Stimulated activated CD8-positive, alpha-beta memory T cell treated with anti-CD3 and anti-CD28 coated beads, Interleukin-7, amount 100 ng/mL, for 48 hours (primary cell): ENCODE measurements at places on chromosomes 11 and 22.

- DNase-seq, result no peak
Measured at GRCh38 chr22:20055654-20056053, 24.4 kb upstream of the DGCR8 start.

DNA sequence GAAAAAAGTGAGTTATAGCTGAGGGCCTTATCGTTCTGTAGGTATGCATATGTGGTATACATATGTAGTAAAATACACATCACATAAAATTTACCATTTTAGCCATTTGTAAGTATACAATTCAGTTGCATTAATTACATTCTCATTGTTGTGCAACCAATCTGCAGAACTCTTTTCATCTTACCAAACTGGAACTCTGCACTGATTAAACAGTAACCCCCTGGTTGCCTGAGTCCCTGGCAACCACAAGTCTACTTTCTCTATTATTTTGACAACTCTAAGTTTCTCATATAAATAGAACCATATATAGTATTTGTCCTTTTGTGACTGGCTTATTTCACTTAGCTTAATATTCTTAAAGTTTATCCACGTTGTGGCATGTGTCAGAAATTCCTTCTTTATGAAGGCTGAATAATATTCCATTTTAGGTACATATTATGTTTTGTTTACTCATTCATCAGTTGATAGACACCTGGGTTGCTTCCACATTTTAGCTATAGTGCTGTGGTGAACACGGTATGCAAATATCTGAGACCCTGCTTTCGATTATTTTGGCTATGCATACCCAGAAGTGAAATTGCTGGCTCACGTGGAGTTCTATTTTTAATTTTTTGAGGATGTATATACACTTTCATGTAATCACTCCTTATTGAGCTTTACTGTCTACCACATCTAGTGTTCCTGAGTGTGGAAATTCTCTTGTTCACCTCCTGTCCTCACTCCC is 1.6 kb upstream of the DDX10 start:
- DNase-seq, result no peak

- no peak for DNase-seq
Measured at GRCh38 chr11:84261707-84262106, 975.5 kb upstream of the CCDC90B start.

- no peak for DNase-seq
Measured at GRCh38 chr22:27982106-27982505, 63.0 kb upstream of the PITPNB start.

- DNase-seq, result no peak
Measured at GRCh38 chr11:125425601-125426000, 70.5 kb downstream of the FEZ1 start.

DNA sequence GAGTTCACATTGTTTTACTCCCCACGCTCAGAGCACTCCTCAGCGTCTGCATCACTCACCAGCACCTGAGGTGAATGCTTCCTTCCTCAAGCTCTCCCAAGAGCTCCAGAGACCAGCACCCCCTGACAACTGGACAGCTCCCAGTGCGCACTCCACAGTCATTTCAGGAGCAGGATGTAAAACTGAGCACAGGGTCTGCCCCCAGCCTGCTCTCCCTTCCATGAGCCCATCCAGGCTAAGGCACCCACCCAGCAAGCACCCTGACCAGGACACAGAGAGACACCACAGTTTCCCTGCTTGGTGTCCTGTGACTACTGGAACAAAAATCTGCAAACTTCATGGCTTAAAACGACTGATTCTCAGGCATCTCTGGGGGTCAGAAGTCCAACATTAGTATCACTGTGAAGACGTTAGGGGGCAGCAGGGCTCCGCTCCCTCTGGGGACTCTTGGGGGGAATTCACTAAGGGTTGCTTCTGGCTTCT is 3.3 kb downstream of the SCGB1D2 start:
- no peak for DNase-seq

DNA sequence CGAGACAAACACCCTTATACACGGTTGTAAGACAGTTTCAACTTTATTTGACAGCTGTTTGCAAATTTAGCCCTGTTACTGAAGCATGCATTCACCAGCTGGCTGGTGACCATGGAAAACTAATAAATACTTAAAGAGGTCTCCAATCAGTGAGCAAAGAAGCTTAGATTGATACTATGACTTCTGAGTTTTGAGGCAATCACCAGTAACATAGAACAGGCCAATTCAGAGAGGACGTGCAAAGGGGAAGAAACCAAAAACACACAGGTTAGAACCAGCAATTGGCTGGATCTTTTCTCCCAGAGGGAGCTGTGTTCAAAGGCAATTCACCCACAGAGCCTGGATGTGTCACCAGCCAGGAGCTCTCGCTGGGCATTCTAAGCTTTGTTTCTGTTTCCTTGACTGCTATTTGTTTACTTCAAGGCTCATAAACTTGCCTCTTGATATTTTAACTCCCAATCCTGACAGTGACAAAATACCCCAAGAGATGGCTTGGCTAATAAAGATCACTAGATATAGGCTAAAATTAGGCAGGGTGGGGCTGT is 113.6 kb upstream of the MTMR2 start:
- DNase-seq, result no peak

DNA sequence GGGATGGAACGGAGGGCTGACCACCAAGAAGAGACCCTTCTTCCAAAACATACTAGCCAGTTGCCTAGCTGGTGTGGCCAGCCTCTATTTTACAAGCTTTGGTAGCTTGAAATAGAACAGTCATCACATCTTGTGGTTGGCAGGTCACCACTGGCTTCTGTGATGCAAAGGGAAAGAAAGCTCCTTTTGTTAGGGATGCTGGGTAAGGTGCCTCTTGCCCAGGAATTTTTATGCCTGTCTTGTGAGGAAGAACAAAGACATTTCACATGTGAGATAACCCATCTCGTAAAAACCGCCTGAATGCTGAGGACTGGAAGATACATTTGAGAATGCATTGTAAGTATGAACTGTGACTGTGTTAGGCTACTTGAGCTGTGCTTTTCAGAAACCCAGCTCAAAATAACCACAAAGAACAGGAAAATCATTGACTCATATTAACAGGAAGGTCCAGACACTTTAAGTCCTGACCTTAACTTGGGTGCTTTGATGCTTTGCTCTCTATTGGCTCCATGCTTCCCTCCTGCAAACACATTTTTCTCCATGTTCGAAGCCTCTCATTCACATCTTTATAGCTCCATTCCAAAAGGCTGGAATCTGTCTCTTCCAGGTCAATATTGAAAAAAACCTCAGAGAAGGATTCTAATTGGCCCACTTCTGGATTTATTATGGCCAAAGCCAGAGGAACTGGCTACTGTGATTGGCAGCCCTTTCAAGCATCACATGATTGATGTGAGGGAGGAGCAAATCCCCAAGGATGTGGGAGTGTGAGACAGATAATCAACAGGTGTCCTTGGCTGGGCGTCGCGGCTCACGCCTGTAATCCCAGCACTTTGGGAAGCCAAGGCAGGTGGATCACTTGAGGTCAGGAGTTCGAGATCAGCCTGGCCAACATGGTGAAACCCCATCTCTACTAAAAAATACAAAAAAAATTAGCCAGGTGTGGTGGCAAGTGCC is 53.9 kb downstream of the MICAL2 start:
- DNase-seq, result no peak

DNA sequence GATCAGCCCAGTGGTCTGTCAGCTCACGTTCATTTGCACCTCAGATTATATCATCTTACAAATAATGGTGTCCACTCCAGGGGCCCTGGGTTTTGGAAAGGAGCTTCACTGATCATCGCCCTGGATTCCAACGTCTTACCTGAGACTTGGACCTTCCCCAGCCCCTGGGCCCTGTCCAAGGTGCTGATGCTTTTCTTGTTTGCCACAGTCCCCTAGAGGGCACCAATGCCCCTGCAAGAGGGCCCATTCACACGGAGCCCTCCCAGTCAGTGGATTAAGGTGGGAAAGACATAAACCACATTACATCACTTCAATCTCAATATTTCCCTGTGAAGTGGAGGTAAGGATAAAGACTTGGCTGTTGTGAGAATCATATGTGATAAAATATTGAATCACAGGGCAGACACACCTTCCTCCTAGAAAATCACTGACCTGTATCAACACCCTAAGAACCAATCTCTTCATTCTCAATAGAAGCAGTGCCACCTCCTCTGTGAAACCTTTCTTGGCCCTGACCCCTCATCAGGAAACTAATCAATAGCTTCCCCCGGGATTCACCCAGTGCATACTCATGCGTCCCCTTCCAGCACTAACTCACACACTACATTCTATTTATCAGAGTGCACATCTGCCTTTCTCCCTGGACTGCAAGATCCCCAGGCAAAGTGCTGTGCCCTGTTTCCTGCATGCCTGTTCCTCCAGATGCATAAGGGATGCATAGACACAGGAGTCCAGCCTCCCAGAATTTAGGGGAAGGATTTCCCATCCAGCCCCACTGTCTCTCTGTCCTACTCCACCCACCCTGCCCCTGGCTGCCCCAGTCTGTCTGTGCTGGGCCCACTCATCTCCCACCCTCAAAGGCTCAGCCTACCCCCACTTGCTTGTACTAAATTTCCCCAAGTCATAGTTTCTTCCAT is 167.0 kb downstream of the BUD13 start:
- DNase-seq, result peak; percentile 10

DNA sequence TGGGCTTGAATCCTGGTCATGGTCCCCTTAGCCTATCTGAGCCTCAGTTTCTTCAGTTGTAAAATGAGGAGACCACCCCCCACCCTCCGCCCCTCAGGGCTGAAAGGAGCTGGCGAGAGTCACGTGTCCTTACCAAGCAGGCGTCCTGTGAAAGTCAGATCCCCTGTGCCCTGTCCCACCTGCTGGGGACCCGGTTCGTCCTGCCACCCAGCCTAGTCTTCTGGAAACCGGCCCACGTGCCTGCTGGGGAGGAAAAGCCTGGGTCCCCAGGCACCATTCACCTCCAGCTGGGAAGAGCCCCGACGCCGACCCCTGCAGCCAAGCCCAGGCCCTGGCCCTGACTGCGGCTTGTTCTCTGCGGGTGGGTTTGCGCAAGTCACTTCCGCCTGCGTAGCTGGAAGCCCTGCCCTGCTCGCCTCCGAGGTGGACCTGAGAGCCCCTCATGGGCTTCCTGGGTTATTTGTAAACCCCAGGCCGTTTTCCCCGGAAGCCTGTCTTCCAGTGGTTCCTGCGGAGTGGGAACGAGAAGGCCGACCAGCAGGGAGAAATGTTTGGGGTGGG is 679 bp upstream of the SSH3 start:
- DNase-seq, result no peak

DNA sequence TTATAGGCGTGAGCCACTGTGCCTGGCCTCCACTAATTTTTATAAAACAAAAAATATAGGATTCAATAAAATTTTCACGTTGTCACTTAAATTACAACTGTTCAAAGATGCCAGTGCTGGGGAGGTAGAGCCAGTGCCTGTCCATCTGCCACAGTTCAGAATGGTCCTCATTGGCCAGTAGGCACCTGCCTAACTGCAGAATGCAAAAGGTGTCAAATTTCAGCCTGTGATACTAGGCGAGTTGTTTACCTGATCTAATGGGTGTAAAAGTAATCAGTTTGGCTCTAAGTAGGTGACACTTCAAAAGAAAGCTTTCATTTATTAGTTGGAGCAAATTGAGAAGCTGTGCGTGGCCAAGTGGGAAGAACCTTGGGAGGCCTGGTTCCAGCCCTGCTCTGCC is 2.4 kb downstream of the SMARCB1 start:
- no peak for DNase-seq

GRCh38 chr11:82003671-82004515 is 729.8 kb downstream of the FAM181B start:
- no peak for DNase-seq

DNA sequence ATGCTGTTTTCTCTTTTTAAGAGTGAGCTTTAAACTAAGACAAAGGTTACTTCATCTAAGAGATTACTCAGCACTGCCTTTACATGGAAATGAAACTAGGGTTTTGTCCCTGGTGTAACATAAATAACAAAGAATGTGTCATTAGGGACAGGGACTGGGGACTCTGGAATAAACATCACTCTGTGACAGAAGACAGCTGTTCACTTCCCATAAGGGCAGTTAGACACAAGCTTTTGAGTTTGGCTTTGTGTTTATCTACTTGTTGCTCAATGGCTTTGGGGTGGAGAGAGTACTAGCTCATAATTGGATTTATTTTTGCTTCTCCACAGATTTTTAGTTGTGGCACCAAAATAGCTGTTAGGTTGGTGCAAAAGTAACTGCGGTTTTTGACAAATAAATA is 154.5 kb downstream of the OR4C45 start:
- no peak for DNase-seq

- no peak for DNase-seq
Measured at GRCh38 chr11:108915666-108916065, 250.8 kb downstream of the DDX10 start.

DNA sequence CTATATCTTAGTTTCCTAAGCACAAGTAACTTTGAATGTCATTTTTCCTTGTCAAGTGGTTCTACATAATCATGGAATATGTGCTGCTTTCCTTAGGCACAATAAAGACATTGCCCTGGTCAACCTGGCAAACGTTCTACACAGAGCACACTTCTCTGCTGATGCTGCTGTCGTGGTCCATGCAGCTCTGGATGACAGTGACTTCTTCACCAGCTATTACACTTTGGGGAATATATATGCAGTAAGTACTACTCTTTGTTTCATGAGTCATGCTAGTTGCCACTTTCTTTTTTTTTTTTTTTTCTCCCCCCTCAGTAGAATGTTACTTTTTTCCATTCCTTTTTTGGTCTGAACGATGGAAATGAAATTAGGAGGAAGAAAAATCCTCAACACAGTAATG is 38.5 kb downstream of the TTC17 start:
- no peak for DNase-seq

- DNase-seq, result no peak
Measured at GRCh38 chr11:4677948-4678347, 19.7 kb downstream of the OR51E2 start.

DNA sequence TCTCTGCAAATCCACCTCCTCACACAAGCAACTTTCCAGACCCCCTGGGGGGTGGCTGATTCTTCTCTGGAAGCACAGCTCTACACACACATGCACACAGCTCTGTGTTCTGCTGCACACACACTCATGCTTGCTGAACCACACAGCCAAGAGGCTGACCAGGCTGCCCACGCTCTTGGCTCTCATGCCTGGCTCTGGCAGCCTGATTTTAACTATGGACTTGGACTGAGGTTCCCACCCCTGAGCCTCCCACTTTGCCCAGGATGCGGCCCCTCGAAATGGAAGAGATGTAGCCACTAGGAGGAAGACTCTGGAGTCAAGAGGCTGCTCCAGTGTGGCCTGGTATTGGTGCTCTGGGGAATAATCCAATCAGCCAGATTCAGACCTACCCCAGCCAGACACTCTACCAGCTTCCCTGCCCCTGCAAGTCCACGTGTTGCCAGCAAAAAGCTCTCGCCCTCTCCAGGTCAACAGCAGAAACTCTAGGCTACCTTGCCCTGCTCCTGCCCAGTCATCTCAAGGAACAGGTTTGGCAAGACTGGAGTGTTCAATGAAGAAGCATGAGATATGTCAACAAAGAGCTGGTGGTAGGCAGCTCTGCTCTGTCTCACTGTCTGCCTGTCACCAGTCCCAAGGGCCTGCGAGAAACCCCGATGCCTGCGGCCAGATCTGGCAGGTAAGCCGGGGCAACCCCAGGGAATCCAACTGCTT is 8.8 kb upstream of the CASTOR1 start:
- no peak for DNase-seq
